Activated CD8-positive, alpha-beta memory T cell treated with anti-CD3 and anti-CD28 coated beads, Interleukin-2, amount 10 ng/mL, durations not matched to agents 7 days and 5 days (primary cell): ENCODE measurements at places on chromosomes 6 and 20.
A peak's percentile ranks its signal among the peaks of the same experiment; 100 is the strongest.

DNA sequence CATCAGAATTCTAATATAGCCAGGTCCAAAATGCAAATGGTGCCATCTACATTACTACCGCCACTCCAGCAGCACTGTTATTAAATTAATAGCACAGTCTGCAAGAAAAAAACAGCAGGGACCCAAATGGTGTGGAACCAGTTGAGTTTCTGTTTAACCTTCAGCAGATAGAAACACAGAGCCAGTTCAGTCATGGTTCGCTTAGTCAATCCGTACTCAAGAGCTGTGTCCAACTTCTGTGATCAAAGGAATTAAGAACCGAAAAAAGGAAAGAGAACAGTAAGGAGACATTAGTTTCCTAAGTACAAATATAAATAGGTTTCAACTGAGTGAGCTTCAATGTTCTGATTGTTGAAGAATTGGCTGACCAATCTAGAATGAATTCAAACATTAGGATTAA is 107.7 kb downstream of the TRDN start:
- no peak overlapping the region for H3K27ac ChIP-seq
- no peak overlapping the region for H3K4me3 ChIP-seq
- H3K27me3 ChIP-seq = no peaks in the 10 kb centered on the region
- no peaks in the 10 kb centered on the region for H3K4me1 ChIP-seq

DNA sequence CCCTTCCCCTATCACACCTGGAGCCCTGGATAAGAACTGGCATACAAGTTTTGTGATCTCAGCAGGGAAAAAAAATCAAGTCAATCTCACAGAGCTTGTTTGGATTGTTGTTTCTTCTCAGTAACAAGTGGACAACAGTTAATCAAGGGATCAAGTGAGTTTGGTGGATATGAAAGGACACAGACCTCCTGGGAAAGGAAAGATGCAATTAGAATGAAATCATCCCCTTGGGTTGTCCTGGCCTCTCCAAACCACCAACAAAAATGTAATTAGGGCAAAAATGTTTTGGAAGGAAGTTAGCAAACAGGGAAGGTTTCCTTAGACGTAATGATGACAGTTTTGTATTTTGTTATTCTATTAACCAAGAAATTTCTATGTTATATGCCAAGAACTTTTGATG is 99.1 kb upstream of the PRDM1 start:
- no peaks in the 10 kb centered on the region for H3K27me3 ChIP-seq
- no peak overlapping the region for H3K27ac ChIP-seq
- peaks cover 31% of the 10 kb centered on the region for H3K36me3 ChIP-seq
- no peak overlapping the region for H3K4me3 ChIP-seq
- no peak for DNase-seq

DNA sequence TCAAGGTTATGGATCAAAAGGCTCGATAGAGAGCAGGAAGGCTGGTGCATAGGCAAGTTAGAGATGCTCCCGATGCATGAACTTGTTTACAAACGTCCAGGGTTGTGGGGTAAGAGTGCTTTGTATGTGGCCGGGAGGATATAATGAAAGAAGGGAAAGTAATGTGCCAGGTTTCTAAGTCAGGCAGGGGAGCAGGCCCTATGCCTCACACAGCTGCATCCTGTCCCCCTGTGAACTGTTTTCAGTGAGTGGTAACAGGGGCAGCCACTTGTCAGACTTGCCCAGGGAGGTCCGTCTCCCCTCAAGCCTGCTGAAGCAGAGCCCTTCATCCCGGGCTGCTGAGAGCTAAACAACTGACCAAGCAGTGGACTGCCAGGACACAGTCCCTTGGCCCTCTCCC is 19.4 kb downstream of the KCNK5 start:
- H3K36me3 ChIP-seq = peaks cover 14% of the 10 kb centered on the region
- DNase-seq = no peak
- no peak overlapping the region for H3K4me3 ChIP-seq
- peaks cover 74% of the 10 kb centered on the region for H3K4me1 ChIP-seq
- no peaks in the 10 kb centered on the region for H3K27me3 ChIP-seq

GRCh38 chr6:29702519-29703103 is 20.6 kb upstream of the HLA-F start:
- no peak overlapping the region for H3K27ac ChIP-seq
- no peak overlapping the region for H3K4me3 ChIP-seq
- H3K36me3 ChIP-seq = no peaks in the 10 kb centered on the region
- peaks cover 15% of the 10 kb centered on the region for H3K4me1 ChIP-seq

DNA sequence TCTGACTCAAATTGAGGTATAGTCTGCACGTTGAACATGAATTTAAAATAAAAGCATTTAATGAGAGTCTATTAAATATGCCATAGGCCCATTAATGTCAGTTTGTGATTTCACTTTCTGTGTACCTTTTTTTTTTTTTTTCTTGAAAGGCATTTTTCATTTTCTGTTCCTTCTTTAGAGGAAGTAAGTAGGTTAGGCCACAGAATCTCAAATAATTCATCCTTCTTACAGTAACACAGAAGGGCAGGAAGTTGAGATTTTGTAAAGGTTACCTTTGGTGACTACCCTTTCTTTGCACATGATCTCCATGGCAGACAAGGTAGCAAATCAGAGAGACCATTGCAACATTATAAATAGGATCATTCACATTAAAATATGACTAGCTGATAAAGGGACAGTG is 9.6 kb downstream of the L3MBTL3 start:
- H3K27me3 ChIP-seq = no peaks in the 10 kb centered on the region
- peak overlapping the region; percentile 85 for H3K27ac ChIP-seq
- H3K36me3 ChIP-seq = peaks cover 65% of the 10 kb centered on the region
- H3K4me1 ChIP-seq = peaks cover 47% of the 10 kb centered on the region

GRCh38 chr6:113412589-113413357 is 444.4 kb upstream of the MARCKS start:
- no peaks in the 10 kb centered on the region for H3K36me3 ChIP-seq
- H3K4me1 ChIP-seq = no peaks in the 10 kb centered on the region
- H3K27me3 ChIP-seq = no peaks in the 10 kb centered on the region
- no peak overlapping the region for H3K4me3 ChIP-seq

- DNase-seq = peak; percentile 99
- H3K36me3 ChIP-seq = peaks cover 33% of the 10 kb centered on the region
- H3K4me1 ChIP-seq = peaks cover 48% of the 10 kb centered on the region
- peak within 1 kb of the TSS; percentile 99 for H3K27ac ChIP-seq
- no peaks in the 10 kb centered on the region for H3K27me3 ChIP-seq
Observed at GRCh38 chr6:30212865-30213666, at the start of gene TRIM26. TRIM26 (minus strand) TSS chr6:30213406; CDS start chr6:30199103, 14,303 bp downstream.

- H3K27me3 ChIP-seq = peaks cover 9% of the 10 kb centered on the region
- H3K4me3 ChIP-seq = no peak overlapping the region
- no peaks in the 10 kb centered on the region for H3K36me3 ChIP-seq
- no peak for DNase-seq
- no peak overlapping the region for H3K27ac ChIP-seq
- no peaks in the 10 kb centered on the region for H3K4me1 ChIP-seq
Observed at GRCh38 chr6:154370545-154370944, 13.9 kb upstream of the IPCEF1 start.

- H3K27me3 ChIP-seq = peaks cover 6% of the 10 kb centered on the region
- H3K27ac ChIP-seq = no peak overlapping the region
- no peaks in the 10 kb centered on the region for H3K36me3 ChIP-seq
- no peak for DNase-seq
- peaks cover 10% of the 10 kb centered on the region for H3K4me1 ChIP-seq
- H3K4me3 ChIP-seq = no peak overlapping the region
Observed at GRCh38 chr6:166467436-166468000, 84.8 kb upstream of the MPC1 start.

DNA sequence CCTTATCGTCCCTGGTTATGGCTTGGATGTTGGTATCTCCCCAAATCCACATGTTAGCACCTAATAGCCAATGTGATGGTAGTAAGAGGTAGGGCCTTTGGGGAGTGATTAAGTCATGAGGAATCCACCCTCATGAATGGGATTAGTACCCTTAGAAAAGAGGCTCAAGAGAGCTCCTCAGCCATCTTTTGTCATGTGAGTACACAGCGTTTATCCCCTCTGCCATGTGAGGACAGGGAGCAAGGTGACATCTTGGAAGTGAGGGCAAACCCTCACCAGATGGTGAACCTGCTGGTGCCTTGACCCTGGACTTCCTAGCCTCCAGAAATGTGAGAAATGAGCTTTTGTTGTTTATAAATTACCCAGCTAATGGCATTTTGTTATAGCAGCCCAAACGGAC is 16.1 kb upstream of the SIRPB2 start:
- no peak for DNase-seq
- no peak overlapping the region for H3K4me3 ChIP-seq
- peaks cover 64% of the 10 kb centered on the region for H3K27me3 ChIP-seq
- no peak overlapping the region for H3K27ac ChIP-seq

DNA sequence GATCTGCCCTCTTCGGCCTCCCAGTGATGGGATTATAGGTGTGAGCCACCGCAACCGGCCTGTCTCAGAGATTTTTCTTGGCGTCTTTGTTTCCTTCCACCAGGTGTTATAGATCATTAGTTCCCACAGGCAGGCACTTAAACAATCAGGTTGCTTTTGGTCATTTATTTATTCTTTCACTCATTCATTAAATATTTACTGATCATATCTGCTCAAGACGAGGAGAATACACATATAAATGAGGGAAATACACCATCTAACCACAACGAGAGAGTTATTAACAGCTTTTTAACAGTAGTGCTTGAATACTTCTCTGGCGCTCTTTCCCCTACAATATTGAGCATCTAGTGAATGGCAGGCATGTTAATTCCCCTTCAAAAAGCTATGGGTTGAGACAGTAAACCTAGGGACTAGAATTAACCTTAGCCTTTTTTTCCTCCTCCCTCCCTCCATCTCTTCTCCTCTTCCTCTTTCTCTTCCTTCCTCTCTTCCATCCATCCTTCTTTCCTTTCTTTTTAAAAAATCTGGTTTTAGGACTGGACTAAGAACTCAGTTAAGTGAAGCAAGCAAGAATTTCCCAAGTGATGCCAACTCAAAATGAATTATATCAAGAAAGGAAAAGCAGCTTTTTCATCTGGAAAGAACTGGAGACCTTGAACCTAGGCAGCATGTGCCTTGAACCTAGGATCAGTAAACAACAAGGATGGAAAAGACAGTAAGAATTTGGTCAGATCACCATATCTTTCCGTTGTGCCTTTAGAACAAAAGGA is 41.1 kb upstream of the RFPL4B start:
- no peak overlapping the region for H3K27ac ChIP-seq
- no peak overlapping the region for H3K4me3 ChIP-seq

DNA sequence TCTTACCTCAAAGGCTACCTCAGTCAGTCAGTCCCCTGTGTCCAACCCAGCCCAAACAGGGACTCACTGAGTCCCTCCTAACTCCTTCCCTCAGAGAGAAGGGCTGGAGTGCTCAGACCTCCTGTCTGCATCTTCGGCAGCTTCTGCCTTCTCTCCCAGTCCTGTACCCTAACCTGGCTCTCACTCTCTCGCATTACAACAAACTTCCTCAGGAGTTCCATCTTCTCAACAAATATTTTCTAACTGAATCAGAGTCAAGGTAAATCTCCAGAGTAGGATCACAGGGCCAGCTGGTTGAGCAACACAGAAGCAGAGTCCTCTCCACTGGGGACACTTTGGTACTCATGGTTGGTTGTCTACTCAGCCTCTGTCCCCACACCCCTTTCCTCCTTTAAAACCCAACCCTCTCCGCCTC is 92.3 kb downstream of the MRPL14 start:
- peaks cover 4% of the 10 kb centered on the region for H3K4me1 ChIP-seq
- DNase-seq = no peak
- H3K27ac ChIP-seq = no peak overlapping the region
- no peak overlapping the region for H3K4me3 ChIP-seq
- peaks cover 19% of the 10 kb centered on the region for H3K27me3 ChIP-seq

DNA sequence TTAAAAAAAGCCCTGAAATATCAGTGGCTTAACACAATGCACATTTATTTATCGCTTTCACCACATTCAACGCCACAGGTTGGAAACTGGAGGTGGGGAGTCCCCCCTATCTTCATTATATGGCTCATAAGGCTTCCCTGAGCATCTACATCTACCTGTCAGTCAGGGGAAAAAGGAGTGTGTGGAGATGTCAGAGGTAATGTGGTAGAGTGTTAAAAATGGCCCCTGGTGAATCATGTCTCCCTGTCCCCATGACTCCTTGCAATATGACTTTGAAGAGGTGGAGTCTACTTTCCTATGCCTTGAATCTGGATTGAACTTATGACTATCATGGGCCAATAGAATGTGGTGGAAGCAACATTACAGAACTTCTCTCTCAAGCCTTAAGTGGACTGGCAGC is 65.5 kb upstream of the BTBD3 start:
- H3K27ac ChIP-seq = no peak overlapping the region
- H3K4me3 ChIP-seq = no peak overlapping the region
- H3K36me3 ChIP-seq = no peaks in the 10 kb centered on the region
- H3K27me3 ChIP-seq = no peaks in the 10 kb centered on the region
- no peaks in the 10 kb centered on the region for H3K4me1 ChIP-seq

DNA sequence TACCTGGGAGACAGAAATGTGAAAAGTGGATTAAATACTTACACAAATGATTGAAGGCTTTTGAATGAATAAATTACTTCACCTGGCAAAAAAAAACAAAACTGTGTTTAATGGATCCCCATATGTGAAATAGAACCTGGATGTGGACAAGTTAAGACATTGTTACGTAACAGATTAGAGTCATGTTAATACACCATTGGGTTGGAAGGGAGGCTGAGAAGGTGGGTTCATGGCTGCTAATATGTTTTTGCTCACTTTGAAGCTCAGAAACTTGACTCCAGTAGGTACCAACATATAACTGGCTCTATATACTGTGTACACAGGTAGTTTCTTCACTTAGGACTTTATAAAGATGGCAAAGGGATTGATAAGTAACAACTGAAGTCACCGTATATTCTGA is 21.4 kb upstream of the TENT5A start:
- H3K4me3 ChIP-seq = no peak overlapping the region
- H3K36me3 ChIP-seq = no peaks in the 10 kb centered on the region
- no peak for DNase-seq
- H3K27me3 ChIP-seq = no peaks in the 10 kb centered on the region
- H3K4me1 ChIP-seq = peaks cover 7% of the 10 kb centered on the region

DNA sequence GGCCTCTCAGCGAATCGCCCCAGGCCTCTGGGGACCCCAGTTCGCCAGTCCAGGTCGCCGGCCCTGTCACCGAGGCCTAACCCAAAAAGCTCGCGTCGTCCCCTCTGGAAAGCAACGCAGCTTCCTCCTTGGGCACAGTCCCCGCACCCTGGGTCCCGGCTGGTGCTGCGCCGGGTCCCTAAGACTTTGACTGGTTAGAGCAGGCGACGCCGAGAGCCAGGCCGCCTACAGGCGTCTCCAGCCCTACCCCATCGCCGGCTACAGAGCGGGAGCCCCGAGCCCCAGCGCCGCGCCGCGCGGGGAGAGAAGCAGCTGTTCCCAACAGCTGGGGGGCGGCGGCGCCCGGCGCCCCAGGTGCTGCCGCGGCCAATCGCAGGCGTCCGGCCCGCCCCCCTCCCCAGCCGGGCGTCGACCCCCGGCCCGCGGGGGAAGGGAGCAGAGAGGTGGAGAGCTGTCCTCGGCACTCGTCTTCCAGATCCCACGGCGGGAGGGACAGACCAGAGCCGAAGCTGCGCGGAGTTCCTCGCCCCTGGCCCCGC is 540 bp upstream of the RBM24 start:
- H3K27me3 ChIP-seq = peaks cover 76% of the 10 kb centered on the region
- no peak overlapping the region for H3K4me3 ChIP-seq
- DNase-seq = no peak

DNA sequence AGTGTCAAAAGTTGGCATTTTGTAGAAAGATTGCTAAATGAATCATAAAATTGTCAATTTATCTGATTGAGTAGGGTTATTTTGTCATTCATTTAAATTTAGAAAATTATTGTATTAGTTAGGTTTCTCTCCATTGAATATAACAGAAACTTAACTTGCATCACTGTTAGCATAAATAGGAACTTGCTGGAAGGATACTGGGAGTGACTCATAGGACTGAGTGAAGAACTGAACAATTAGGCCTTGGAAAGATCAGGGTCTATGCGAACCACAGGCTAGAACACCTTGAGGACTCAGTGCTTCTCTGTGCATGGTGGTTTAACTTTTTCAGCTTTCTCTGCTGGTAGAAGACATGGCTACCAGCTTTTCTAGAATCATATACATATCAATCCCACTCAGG is 67.7 kb upstream of the IFNGR1 start:
- no peak overlapping the region for H3K27ac ChIP-seq
- no peaks in the 10 kb centered on the region for H3K36me3 ChIP-seq
- peaks cover 16% of the 10 kb centered on the region for H3K4me1 ChIP-seq
- H3K4me3 ChIP-seq = no peak overlapping the region
